ENCODE measurements at places on chromosomes 11 and 22.
A peak's percentile ranks its signal among the peaks of the same experiment; 100 is the strongest.

- peak; percentile 6 for DNase-seq
Observed at GRCh38 chr11:106399076-106399511, 321.6 kb downstream of the AASDHPPT start.

- DNase-seq, result no peak
Observed at GRCh38 chr11:36628141-36628540, 30.1 kb upstream of the RAG2 start.

GRCh38 chr11:44275961-44276550 is 33.9 kb downstream of the ALX4 start:
- no peak for DNase-seq

GRCh38 chr22:34129691-34130486 is 209.6 kb upstream of the LARGE1 start:
- no peak for DNase-seq

DNA sequence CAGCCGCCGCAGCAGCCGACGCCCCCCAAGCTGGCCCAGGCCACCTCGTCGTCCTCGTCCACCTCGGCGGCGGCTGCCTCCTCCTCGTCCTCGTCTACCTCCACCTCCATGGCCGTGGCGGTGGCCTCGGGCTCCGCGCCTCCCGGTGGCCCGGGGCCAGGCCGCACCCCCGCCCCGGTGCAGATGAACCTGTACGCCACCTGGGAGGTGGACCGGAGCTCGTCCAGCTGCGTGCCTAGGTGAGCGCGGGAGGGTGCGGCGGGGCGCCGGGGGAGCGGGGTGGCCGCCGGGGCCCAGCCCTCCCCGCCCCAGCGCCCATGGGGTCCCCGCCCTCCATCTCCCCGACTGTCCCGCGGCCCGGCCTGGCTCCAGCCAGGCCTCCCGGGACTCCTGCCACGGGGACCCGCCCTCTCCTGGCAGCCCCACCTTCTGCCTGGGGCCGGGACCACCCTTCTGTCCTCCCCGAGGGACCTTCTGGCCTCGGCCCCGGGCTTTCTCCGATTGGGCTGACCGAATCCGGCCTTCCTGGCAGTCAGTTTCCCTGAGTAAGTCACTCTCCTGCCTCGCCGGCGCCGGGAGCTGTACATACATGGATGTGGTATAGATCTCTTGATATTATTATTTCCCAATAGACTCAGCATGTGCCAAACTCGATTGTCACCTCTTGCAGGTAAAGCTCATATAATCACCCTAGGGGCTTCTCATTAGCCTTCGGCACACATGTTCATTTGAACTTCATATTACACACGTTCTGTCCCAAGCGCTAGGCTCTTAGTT is 720 bp downstream of the PACS1 start:
- peak; percentile 74 for DNase-seq

DNA sequence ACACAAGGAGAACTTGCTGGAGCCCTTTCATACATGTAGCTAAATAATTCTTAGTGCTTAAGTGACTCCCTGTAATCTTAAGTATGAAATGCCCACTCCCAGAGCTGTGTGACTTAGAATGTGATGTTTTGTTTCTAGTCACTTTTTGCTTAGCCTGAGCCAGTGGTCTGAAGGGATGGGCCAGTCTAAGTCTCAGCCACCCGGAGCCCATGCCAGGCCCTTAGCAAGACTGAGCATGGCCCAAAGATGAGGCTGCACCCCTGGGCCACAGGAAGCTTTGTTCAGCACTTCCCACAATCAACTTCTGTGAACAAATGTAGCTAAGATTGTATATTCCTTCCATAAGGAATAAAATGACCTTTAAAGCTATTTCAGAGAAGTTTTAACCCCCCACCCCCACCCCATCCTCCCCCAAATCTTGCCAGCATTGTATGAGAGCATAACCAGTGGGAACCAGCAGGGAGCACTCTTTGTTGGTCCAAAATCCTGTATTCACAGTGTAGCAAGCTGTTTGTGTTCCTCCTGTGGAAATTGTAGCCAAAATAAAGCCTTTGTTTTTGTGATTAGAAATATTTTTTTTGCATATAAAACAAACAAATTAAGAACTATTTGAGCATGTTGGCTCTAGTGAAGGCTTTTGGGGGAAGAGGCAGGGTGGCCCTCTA is 73.8 kb upstream of the GAL start:
- DNase-seq, result peak; percentile 67

DNA sequence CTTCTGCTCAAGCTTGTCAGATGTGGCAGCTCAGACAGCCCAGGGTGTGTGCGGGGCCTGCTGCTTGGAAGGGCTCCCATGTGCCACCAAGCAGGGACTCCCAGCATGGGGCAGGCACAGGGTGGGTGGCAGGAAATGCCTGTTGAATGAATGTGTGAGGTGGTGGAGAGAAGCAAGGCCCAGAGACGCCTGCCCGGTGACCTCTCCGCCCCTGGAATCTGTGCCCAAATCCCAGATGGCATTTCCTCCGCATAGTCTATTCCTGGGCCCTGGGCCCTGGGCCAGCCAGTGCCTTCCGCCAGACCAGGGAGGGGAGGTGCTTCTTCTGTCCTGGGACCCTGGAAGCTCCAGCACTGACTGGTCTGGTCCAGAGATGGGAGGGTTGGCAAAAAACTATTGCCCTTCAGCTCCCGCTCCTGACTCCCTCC is 3.7 kb downstream of the CST6 start:
- no peak for DNase-seq

GRCh38 chr11:65855927-65856363 is 2.0 kb downstream of the CFL1 start:
- no peak for DNase-seq

DNA sequence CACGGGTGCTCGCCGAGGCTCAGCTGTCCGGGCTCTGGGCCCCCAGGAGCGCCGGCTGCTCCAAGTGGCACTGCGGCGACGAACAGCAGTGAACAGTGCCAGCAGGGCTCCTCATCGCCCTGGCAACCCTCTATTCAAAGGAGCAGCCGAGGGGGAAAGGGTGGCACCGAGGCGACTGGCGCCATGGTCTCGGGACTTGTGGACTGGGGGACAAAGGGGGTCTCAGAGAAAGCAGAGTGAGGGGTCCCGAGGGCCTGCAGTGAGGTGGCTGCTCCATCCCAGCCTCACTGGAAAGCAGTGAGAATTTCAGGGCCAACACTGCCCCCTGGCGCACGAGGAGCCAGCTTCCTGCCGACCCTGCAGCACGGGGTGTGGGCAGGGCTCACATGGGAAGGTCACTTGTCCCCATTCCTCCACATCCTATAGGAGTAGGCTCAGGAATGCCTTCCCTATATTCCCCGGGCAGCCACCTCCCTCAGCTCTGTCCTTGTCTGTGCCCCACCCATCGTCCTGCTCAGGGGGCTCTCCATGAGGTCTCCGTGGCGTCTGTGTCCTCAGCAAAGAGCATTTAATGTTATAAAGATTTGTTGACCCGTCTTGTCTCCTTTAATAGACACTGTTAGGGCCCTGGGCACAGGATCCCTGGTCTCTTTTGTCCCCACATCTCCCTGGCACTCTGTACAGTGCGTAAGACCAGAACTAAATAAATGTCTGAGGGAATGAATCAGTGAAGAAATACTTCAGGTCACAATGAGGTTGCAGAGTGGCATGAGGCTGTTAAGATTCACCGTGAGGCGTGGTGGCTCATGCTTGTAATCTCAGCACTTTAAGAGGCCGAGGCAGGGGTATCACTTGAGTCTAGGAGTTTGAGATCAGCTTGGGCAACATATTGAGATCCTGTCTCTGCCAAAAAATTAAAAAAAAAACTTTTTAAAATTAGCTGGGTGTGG is 26.4 kb downstream of the LRFN4 start:
- DNase-seq, result peak; percentile 85

- no peak for DNase-seq
Observed at GRCh38 chr22:30314915-30315314, 11.8 kb downstream of the TBC1D10A start.

GRCh38 chr22:25084405-25085107 is 115.1 kb upstream of the CRYBB3 start:
- DNase-seq, result peak; percentile 54

GRCh38 chr11:134032501-134033091 is 36.3 kb upstream of the JAM3 start:
- no peak for DNase-seq

GRCh38 chr22:31614781-31615490 is 47.1 kb downstream of the PISD start:
- no peak for DNase-seq
